ENCODE measurements at places on chromosomes 4 and X.
A peak's percentile ranks its signal among the peaks of the same experiment; 100 is the strongest.

DNA sequence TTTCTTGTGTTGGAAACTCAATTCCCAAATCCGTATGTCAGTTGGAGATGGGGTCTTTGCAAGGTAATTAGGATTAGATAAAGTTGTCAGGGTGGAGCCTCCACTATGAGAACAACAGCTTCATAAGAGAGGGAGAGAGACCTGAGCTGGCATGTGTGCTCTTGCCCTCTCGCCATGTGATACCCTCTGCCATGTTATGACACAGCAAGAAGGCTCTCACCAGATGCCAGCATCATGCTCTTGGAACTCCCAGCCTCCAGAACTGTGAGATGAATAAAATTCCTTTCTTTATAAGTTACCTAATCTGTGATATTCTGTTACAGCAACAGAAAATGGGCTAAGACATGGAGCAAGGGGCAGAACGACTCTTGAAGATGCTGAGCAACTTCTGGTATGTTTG is 201.9 kb upstream of the BOD1L1 start:
- no peak for DNase-seq

DNA sequence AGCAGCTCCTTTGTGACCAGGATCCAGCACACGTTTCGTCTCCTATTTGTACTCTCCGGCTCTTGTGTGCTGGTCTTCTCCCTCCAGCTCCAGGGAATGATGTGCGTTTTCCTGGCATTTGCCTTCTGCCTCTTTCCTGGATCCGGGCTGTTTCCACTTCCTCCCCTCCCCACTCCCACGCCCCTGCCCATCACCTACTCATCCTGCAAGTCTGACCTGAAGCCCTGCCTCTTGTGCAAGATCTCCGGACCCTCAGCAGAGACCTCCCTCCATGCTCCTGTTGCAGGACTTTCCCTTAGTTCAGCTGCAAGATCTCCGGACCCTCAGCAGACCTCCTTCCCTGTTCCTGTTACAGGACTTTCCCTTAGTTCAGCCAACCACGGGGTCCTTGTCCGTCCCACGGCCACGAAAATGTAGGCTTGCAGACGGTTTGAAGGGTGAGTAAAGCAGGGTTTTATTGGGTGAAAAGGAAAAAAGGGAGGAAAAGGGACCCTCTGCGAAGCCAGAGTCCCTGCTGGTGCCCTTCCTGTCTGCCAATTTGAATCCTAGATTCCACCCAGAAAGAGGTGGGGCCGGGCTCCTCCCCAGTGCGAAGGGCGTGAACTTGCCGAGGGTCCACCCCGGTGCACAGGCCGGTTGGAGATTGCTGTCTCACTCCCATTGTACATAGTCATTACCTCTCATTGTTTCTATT is 74.4 kb upstream of the IRF2 start:
- no peak for DNase-seq

- no peak for DNase-seq
These were observed 17.5 kb downstream of the RBBP7 start for GRCh38 chrX:16852617-16853179.

GRCh38 chr4:13432453-13432852 is 51.7 kb downstream of the RAB28 start:
- no peak for DNase-seq

DNA sequence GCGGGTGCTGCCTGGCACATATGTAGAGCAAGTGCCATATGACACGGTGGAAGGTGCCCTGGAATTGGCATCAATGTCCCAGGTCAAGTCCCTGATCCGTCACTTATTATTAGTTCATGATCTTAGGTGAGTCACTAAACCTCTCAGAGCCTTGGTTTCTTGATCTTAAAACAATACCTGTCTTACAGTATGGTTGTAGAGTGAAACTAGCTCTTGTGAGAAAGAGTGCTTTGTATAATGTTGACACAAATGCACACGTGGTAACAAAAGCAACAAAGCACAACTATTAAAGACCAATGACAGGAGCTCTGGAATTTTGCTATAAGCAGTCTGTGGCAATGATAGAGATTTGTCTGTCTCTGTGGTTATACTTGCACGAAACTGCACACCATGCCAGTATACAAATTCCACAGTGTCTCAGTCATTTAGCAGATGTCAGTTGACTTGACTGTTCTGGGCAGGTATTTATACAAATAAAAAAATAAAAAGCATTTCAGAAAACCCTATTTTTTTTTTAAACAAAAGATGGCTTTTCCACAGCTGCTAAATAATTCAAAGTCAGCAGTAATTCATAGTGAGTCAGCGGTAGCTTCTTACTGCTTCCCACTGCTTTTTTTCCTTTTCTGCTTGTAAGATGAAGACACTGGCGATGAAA is 19.7 kb upstream of the ACSL1 start:
- no peak for DNase-seq

DNA sequence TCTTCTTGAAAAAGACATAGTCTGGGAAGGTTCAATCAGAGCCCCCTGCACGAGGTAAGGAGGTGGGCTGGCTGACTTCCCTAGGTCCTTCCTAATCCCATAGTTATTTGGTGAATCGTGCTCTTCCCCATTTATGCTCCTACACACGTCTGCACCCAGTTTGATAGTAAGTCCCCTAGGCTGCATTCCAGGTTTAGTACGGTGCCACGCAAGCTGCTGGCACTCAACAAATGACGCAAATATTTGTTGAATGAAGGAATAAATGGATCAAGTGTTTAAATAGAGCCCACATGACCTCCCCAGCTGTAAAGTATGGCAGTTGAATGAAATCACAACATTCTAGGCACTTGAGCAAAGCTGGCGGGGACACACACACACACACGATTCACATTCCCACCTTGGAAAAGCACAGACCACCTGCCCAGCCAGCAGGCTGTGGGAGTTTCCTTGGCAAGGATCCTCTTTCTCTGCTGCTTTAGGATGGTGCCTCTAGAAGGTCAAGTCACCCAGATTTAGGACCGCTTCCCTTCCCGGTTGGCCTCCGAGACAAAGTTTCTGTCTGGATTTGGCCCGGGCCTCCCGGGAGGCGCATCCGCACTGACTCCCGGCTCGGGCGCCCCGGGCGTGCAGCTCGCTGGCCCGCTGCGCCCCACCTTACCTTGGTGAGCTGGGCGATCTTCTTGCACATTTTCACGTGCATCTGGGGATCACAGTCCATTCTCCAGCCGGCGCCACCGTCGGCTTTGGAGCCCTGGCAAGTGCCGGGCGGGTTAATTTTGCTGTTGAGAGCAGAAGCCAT is 721 bp downstream of the FAM184B start:
- no peak for DNase-seq

GRCh38 chr4:122857160-122857559 is 30.5 kb downstream of the FGF2 start:
- DNase-seq, result no peak

DNA sequence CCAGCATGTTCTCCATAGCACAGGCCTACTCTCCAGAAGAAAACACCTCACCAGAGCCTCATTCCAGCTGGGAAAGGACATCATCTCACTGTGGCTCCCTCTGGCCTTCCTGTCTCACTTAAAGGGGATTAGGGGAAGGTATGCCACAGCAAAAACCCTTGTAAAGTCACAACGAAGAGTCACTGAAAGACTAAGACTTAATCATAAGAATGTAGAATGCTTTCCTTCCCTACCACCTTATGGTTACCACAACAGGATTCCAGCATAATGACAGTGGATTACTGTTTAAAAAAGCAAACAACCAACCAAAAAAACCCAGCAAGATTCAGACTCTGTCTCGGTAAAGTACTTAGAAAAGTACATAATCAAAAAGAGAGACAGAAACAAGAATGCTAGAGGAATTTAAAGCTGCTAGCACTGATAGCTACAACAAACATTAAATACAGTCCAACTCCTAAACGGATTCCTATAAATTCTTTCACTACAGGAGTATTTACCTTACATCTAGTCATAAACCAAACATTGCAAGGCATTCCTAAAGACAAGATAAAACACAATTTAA is 75.1 kb downstream of the BANK1 start:
- DNase-seq, result no peak

GRCh38 chr4:109026588-109026987 is 263.7 kb upstream of the ETNPPL start:
- DNase-seq, result no peak

DNA sequence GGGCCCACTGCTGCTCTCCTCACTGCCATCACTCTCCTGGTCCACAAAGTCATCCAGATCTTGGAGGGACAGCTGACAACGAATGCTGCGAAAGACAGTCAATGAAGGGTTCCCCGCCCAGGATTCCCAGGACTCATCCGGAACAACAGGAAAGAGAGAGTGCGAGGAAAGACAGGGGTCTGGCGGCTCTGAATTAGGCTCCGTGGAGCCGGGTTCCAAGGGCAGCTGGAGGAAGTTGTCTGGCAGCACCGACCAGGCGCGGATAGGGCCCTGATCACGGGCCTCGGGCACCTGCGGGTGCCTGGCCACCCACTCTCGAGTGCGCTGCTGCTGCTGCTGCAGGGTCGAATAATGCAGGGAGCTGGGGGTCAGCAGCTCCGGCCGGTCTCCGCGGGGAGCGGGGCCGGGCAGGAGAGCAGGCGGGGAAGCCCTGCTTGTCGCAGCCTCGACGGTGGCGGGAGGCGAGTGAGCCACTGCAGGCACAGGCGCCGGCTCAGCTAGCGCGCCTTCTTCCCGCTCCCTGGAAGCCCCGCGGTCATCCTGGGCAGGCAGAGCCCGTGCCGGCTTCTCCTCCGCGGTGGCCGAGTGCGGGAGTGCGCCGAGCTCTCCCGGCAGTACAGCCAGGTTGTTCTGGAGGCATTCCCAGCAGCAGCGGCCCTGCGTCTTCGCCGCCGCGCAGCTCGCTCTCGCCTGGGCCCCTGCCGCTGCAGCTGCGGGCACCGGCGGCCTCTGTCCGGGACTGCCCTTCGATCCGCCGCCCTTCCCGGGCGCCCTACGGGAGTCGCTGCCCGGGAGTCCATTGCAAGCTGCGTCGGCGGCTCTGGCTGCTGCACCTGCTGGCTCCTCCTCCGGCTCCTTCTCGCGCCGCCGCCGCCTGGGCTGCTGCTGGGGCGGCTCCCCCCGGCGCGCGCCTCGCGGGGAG is 1.1 kb downstream of the SOWAHB start:
- DNase-seq, result peak; percentile 24

- peak; percentile 45 for DNase-seq
These were observed 88.6 kb downstream of the HPRT1 start for GRCh38 chrX:134548257-134549201.

DNA sequence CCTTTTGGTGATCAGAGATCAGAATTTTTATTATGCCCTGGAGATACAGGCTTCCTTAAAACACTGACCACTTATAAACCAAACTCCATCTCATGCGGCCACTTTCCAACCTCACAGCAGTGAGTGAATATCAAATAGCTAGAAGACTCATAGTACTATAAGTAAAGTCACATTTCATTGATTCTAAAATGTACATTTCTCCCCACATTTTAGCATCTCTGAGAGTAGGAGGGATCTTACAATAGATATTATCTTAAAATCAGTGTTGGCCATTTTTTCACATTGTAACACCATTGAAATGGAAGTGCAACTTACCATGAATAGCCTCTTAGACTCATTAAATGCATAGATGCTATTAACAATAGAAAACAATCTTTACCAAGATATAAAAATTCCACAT is 17.4 kb downstream of the PCYT1B start:
- no peak for DNase-seq

DNA sequence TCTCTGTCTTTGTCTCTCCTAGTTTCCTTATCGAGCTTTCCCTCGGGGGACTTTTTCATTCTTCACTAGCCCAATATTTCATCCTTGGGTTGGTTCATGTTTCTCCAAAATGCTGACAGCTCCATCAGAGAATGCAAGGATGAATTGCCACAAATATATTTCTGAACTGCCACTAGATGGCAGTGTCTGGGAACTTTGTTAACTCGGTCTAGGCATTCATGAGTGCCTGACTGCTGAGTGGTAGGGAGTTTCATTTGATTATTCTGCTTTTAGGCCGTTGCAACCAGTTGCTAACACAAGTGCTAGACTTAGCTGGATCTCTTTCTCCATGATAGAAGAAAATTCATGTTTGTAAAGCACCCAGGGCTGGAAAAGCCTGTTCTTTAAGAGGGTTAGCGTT is 73.5 kb upstream of the RAP2C start:
- DNase-seq, result no peak

GRCh38 chr4:139666735-139667281 is 1.2 kb downstream of the MGST2 start:
- DNase-seq, result peak; percentile 68

DNA sequence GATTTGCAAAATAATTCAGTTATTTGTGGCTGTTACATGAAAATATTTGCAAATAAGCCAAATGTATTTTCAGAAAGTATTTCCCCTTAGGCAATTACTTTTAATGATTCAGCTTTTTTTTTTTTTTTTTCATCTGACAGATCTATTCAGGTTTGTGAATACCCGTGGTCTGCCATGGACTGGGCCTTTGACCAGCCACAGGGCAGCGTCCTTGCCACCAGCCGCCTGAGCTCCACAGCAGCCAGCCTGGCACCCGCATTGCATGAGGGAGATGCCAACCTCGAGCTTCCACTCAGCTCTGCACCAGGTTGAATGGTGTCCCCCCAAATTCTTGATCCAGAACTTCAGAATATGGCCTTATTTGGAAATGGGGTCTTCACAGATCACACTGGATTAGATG is 14.7 kb downstream of the TMEM271 start:
- DNase-seq, result no peak

DNA sequence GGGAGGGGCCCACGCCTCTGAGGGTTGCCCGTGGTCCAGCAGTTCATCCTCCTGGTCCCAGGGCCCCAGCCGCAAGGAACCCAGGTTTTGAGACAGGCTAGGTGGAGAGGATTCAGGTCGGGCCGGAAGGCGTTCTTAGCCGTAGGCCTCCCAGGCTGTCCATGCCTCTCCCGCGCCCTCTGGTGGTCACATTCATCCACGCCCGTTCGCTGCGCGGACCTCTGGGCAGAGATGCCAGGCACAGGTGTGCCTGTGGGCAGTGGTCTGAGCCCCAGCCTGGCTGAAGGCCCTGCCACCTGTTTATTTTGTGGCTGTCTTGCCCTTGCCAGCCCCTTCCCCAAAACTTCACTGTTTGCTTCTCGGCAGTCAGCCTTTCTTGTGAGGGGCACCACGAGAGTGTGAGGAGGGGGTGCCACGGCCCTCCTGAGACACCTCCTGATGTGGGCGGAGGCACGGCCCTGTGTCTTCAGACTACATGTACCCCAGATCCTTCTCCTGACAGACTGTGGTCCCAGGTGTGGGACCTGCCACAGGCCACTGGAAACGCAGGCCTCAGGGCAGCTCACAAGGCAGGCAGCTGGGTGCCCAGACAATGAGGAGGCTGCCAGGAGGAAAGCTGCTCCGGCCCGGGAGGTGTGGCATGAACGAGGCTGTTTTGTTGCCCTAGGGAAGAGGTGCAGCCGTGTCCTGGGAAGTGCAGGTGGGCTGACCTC is 5.0 kb downstream of the UVSSA start:
- peak; percentile 85 for DNase-seq

GRCh38 chrX:40835526-40835925 is 100.2 kb upstream of the MED14 start:
- DNase-seq, result no peak

- no peak for DNase-seq
These were observed 66.3 kb downstream of the WWC2 start for GRCh38 chr4:183165376-183165775.

DNA sequence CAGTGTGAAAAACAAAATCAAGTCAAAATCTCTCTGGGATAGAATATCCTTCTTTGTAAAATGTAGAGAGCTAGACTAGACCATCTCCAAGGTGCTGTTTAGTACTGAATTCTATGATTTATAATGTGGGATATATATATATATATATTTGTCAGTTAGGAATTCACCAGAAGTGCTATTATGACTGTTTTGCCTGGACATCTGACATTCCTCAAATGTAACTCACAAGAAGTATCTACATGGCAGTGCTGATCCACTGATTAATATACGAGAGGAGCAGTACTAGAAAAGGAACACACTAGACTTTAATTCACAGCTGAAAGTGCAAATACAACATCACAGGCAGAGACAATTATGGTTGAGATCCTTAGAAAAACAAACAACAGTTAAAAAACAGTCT is 208.9 kb downstream of the GBA3 start:
- no peak for DNase-seq

GRCh38 chr4:121164291-121164690 is at the start of gene TNIP3:
TNIP3 (minus strand) TSS chr4:121164321; CDS start chr4:121164125, 196 bp downstream.
- no peak for DNase-seq

Data from T-helper 1 cell (primary cell).